Glutamatergic neuron (in vitro differentiated cells): ENCODE measurements at places on chromosomes 16 and 17. TPM values are rescaled to one million over a fixed set of nuclear protein-coding genes. Genes with fewer than 3 reads are reported as not detected.

The LCAT gene
- 8.7 TPM for total RNA-seq

The B4GALNT2 gene
- 0.98 TPM for total RNA-seq

The CACNG4 gene
- total RNA-seq, result 105 TPM

The RNF166 gene
- total RNA-seq, result 26.5 TPM

The KRTAP3-2 gene
- not detected for total RNA-seq

The HOXB13 gene
- 0.20 TPM for total RNA-seq

The CCL7 gene
- not detected for total RNA-seq

The MYCBPAP gene
- 2.5 TPM for total RNA-seq

The CCDC182 gene
- not detected for total RNA-seq

GRCh38 chr16:1155353-1156054, 2.6 kb downstream of the CACNA1H start:
- no peaks in the 10 kb centered on the region for H3K36me3 ChIP-seq
- H3K4me3 ChIP-seq, result peak overlapping the region; percentile 78
- no peak for DNase-seq
- H3K27ac ChIP-seq, result no peak overlapping the region

DNA sequence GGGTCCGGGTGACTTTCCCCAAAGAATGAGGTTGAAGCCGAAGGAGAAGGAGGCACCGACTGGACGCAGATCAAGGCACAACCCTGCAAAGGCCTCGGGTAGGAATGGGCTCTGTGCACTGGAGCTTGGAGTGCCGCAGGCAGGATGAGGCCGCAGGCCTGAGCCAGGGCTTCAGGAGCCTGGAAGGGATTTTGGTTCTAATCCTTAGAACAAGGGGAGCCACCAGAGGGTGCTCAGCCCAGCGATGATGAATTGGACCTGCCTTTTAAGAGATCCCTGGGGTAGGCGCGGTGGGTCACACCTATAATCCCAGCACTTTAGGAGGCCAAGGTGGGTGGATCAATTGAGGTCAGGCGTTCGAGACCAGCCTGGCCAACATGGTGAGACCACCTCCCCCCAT, 8.1 kb downstream of the CIBAR2 start:
- no peak overlapping the region for H3K4me3 ChIP-seq
- H3K27ac ChIP-seq, result no peak overlapping the region
- peaks cover 2% of the 10 kb centered on the region for H3K27me3 ChIP-seq

- H3K4me3 ChIP-seq, result peak overlapping the region; percentile 82
- peak overlapping the region; percentile 84 for H3K27ac ChIP-seq
- peaks cover 8% of the 10 kb centered on the region for H3K4me1 ChIP-seq
- H3K27me3 ChIP-seq, result peaks cover 10% of the 10 kb centered on the region
- DNase-seq, result no peak
Measured at GRCh38 chr16:4612977-4613635, 1.6 kb downstream of the UBALD1 start.

DNA sequence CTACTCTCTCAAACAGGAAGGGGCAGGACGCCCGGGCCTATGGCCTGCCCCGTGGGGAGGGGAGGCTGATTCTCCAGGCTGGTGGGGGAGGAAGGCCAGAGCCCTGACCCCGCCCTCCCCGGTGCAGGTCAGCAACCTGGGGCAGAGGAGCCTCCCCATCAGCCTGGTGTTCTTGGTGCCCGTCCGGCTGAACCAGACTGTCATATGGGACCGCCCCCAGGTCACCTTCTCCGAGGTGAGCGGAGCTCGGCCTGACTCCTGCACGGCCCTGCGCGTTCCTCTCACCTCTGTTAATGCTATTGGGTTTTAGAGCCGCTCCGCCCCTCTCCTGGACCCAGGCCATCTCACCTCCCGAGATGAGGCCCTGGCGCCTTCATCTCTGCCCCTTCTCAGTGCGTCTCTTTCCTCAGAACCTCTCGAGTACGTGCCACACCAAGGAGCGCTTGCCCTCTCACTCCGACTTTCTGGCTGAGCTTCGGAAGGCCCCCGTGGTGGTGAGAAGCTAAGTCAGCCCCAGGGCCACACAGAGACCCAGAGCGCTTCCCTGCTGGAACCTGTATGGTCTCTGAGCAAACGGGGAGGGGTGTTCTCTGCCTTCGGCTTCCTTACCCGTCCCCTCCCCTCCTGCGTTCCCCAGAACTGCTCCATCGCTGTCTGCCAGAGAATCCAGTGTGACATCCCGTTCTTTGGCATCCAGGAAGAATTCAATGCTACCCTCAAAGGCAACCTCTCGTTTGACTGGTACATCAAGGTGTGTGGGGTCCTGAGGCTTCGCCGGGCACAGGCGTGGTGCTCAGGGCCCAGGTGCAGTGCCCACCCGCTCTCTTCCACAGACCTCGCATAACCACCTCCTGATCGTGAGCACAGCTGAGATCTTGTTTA, 25.1 kb upstream of the ITGAX start:
- H3K27ac ChIP-seq, result no peak overlapping the region
- no peaks in the 10 kb centered on the region for H3K4me1 ChIP-seq
- H3K27me3 ChIP-seq, result peaks cover 25% of the 10 kb centered on the region
- no peak for DNase-seq

DNA sequence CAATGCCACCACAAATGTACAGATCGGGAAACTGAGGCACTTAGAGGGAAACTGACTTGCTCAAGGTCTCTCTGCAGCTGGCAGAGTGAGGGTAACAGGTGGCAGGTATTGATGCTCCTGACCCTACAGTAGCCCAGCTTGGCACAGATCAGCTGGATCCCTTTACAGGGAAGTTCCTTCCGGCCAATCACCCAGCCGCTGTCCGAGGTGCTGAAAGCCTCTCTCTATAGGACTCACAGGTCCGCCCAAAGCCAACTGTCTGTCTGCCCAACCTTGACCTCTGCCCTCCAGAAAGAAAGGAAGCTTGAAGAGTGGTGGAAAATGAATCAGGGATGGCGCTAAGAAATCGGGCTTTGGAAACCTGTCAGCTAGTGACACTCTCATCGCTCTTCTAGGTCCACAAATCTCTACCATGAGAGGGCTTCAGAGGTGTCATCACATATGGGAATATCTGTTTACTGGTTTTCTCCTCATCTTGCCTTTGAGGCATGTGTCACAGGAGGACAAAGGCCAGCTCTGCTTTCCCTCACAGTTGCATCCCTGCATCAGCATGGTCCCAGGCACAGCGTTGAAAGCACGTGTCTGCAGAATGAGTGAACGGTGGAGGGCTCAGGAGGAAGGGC, 246.2 kb downstream of the KATNIP start:
- H3K4me1 ChIP-seq, result peaks cover 14% of the 10 kb centered on the region
- no peak overlapping the region for H3K4me3 ChIP-seq
- DNase-seq, result no peak
- no peak overlapping the region for H3K27ac ChIP-seq

DNA sequence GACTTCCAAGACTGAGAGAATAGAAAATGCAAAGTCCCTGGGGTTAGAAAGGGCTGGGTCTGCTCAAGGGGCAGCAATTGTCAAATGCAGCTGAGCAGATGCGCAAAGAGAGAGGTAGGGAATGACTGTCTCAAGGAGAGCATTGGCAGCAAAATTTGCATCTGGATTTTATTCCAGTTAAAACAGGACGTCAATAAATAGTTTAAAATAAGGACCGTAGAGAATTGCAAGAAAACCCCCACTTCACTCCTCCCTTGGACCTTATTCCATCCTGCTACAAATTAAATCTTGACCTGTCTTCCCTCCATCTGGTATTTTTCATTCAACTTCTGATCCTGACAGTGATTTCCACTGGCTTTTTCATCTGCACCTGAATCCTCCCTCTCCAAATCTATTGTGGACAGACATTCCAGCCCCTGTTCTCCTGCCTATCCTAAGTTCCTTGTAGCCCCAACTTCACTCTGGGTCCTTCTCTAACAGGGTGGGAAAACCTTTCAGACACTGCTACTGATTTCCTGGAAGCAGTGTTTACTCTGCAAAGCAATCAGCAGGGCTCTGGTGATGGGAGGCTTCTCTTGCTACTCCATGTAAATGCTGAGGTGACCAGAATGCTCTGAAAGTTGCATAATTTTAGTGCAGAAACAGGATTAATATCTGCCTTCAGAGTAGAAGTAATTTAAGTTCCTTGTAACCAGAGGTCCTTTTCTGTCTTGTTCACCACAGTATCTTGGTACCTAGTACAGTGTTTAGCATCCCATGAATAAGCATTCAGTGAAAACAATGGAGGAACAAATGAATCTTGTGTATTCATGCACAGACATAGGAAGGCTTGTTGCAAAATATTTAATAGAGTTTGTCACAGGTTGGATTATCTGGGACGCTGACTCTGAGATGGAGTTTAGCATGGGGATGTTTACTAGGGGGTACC, 79.2 kb downstream of the CDH11 start:
- H3K36me3 ChIP-seq, result no peaks in the 10 kb centered on the region
- no peak overlapping the region for H3K4me3 ChIP-seq
- H3K4me1 ChIP-seq, result peaks cover 8% of the 10 kb centered on the region
- DNase-seq, result no peak
- no peak overlapping the region for H3K27ac ChIP-seq

DNA sequence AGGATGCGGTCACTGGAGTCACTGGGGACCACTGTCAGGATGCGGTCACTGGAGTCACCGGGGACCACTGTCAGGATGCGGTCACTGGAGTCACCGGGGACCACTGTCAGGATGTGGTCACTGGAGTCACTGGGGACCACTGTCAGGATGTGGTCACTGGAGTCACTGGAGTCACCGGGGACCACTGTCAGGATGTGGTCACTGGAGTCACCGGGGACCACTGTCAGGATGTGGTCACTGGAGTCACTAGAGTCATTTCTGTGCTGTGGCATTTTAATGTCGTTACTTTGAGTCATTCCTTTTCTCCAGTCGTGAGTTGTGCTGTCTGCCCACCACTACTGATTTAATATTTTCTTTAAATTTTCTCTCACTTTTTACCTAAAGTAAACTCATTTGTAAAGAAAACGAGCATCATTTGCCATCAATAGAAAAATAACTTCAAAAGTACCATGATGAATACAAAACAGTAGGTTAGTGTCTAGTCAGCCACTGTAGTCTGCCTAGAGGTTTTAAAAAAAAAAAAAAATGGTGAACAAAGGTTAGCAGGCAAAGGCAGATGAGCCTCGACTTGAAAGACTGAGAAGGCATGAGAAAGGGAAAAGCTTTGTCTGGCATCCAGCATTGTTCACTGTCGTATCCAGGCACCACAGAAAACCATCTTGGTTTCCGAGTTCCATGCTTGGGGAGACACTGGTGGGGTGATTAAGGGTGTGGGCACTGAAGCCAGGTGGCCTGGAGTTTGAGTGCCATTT, 346.6 kb downstream of the SNX29 start:
- H3K27me3 ChIP-seq, result peaks cover 13% of the 10 kb centered on the region
- H3K4me1 ChIP-seq, result peaks cover 13% of the 10 kb centered on the region
- no peak for DNase-seq
- H3K36me3 ChIP-seq, result no peaks in the 10 kb centered on the region

GRCh38 chr16:20147091-20147490, 73.4 kb upstream of the GPR139 start:
- H3K36me3 ChIP-seq, result peaks cover 4% of the 10 kb centered on the region
- DNase-seq, result peak; percentile 43
- H3K27me3 ChIP-seq, result peaks cover 6% of the 10 kb centered on the region
- no peak overlapping the region for H3K27ac ChIP-seq
- peaks cover 26% of the 10 kb centered on the region for H3K4me1 ChIP-seq

DNA sequence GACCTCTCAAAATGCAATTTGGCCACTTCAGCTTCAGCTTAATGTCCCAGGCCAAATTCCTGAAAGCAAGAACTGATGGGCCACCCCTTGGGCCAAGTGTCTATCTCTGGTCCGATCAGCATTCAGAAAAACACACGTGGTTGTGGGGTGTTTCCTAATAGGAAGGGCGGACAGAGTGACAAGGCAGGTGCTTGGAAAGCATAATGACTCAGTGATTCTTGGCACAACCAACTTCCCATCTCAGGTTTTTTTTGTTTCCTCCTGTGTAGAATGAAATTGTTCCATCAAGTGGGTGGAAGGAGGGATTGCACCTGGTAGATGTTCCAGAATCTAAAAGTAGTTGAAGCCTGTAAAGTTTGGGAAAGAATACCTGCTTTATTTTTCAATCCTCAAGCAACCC, 155.6 kb downstream of the HS3ST2 start:
- H3K4me1 ChIP-seq, result peaks cover 14% of the 10 kb centered on the region
- H3K27ac ChIP-seq, result no peak overlapping the region
- H3K4me3 ChIP-seq, result no peak overlapping the region
- DNase-seq, result no peak

- no peak overlapping the region for H3K4me3 ChIP-seq
- H3K27me3 ChIP-seq, result peaks cover 1% of the 10 kb centered on the region
- no peak overlapping the region for H3K27ac ChIP-seq
- H3K4me1 ChIP-seq, result no peaks in the 10 kb centered on the region
Measured at GRCh38 chr17:66446419-66446818, 144.0 kb downstream of the PRKCA start.

- no peak for DNase-seq
- H3K27me3 ChIP-seq, result peaks cover 4% of the 10 kb centered on the region
- no peaks in the 10 kb centered on the region for H3K36me3 ChIP-seq
- peak overlapping the region; percentile 5 for H3K4me3 ChIP-seq
Measured at GRCh38 chr17:29597361-29598172, 4.6 kb downstream of the ANKRD13B start.

- peak within 1 kb of the TSS; percentile 63 for H3K4me3 ChIP-seq
- peaks cover 8% of the 10 kb centered on the region for H3K27me3 ChIP-seq
- peak; percentile 68 for DNase-seq
- H3K4me1 ChIP-seq, result peaks cover 3% of the 10 kb centered on the region
- H3K36me3 ChIP-seq, result no peaks in the 10 kb centered on the region
Measured at GRCh38 chr17:82031303-82031884, at the start of gene RAC3. RAC3 (plus strand) TSS chr17:82031678; CDS start chr17:82031762, 84 bp downstream.
